ENCODE measurements at places on chromosomes 6 and 20.
A peak's percentile ranks its signal among the peaks of the same experiment; 100 is the strongest.

DNA sequence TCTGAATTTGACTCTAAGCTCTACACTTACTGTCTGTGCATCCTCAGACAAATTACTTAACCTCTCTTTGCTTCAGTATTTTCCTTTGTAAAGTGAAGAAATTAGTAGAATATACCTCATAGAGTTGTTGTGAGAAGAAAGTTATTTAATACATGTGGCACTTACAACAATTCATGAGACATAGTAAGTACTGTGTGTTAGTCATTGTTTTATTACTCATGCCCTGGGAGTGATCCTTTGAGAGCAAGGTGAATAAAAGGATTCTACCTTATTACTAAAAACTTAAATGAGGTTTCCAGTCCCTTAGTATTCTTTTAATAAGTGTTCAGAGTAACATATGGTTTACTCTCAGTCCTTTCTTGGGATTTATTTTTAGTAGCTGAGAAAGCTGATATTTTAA, 233.6 kb upstream of the MAP3K7 start:
- no peak for DNase-seq

DNA sequence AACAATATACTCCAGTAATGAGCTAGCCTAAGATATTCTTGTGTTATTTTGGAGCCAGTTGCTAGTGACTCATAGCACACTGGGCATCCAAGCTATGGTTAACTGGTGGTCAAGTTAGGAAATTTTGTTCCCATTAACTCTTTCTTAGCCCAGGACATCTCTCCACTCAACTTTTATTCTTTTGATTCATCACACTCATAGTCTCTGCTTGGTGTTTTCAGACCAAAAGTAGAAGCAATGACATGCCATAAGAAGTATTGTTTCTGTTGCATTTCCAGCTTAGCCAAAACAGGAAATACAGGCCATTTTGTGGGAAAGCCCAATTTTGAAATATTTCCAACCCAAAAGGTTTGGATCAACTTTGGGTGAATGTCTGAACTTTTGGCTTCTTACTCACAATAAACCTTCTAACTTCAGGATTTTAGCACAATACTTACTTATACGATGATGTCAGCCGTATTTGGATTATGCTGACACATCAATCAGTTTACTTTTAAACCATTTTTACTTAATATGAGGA, 31.6 kb upstream of the CCN2 start:
- no peak for DNase-seq

- DNase-seq: no peak
Measured at GRCh38 chr6:72321788-72322187, 300.1 kb upstream of the KCNQ5 start.

GRCh38 chr6:134835993-134836392, 113.9 kb downstream of the ALDH8A1 start:
- DNase-seq: no peak

DNA sequence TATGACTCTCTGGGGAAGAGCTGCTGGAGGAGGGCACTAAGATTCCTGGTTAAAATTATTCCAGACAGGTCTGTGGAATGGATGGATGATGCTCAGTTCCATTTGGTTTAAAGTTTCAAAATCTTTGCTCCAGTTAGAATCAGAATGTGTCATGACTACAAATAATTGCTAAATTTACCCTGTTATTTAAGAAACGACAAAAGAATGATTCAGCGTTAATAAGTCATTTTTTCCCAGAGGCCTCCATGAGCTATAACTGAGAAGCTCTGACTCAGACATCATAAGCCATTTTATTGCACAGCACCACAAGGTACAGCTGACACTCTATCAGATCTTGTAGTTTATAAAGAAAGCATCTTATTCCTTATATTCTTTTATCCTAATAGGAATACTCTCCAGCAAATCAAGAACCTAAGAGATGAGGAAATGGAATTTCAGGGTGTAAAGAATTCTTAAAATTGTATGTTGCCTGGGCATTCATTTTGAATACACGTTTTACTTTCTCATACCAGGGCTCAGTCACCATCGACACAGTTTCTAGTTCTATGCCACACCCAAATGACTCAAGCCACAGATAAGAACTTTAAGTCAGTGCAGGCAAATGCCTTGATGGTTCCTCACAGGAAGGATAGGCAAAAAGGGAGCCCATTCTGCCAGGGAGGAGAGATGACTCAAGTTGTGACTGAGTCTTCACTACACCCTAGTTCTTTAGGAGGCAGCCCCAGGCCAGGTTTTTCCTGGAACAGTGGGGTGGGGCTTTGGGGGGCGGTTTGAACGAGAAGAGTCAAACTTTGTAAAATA, 636.0 kb downstream of the MMUT start:
- no peak for DNase-seq

GRCh38 chr20:33211817-33212424, 5.2 kb upstream of the BPIFA3 start:
- DNase-seq: peak; percentile 11

- no peak for DNase-seq
Measured at GRCh38 chr6:81749707-81750106, 2.8 kb downstream of the TENT5A start.

GRCh38 chr20:17795501-17796071, 95.8 kb downstream of the BANF2 start:
- no peak for DNase-seq

- no peak for DNase-seq
Measured at GRCh38 chr6:30231067-30231466, 17.9 kb upstream of the TRIM26 start.

DNA sequence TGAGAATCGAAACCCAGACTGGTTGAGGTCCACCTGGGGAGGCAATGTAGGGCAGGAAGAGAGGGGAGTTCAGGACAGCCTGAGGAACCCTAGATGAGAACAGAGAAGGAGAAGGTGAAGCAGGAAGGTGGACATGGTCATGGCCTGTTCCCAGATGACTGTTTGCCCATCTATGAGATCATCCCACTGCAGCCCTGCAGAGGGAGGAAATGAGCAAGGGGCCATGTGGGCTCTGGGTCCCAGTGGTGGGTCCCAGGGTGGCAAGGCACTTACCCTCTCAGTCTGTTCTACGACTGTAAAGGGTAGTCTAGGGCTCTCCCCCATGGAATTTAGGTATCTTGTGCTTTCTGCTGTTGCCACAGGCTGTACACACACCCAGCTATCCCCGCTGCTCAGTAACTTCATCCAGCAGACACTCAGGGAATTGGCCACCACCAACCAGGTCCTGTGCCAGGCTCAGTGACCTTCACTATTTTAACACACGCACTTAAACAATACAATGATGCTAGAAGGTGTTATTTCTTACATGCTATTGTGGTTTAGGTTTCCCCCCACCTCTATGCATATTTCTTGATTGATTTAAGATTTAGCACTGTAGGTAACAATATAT, 89.8 kb downstream of the TOX2 start:
- DNase-seq: no peak

DNA sequence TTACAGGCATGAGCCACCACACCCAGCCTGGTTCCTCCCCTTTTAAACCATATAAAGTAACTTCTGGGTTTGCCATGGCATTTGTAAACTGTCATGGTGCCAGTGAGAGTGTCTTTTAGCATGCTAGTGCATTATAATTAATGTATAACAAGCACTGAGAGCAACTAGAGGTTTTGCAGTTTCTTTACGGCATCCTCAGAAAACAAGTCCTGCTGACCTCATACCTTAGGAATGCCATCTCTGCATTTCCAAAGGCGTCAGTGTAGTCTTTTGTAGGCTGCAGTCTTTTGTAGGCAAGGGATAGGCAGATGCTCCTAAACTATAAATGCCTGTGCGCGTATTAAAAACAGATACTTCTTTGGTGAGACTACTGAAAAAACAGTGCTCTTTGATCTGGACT, 75.0 kb upstream of the EZR start:
- DNase-seq: no peak

GRCh38 chr6:146381486-146381885, 162.1 kb upstream of the RAB32 start:
- DNase-seq: no peak

GRCh38 chr6:109626311-109626710, 64.7 kb downstream of the AK9 start:
- no peak for DNase-seq

DNA sequence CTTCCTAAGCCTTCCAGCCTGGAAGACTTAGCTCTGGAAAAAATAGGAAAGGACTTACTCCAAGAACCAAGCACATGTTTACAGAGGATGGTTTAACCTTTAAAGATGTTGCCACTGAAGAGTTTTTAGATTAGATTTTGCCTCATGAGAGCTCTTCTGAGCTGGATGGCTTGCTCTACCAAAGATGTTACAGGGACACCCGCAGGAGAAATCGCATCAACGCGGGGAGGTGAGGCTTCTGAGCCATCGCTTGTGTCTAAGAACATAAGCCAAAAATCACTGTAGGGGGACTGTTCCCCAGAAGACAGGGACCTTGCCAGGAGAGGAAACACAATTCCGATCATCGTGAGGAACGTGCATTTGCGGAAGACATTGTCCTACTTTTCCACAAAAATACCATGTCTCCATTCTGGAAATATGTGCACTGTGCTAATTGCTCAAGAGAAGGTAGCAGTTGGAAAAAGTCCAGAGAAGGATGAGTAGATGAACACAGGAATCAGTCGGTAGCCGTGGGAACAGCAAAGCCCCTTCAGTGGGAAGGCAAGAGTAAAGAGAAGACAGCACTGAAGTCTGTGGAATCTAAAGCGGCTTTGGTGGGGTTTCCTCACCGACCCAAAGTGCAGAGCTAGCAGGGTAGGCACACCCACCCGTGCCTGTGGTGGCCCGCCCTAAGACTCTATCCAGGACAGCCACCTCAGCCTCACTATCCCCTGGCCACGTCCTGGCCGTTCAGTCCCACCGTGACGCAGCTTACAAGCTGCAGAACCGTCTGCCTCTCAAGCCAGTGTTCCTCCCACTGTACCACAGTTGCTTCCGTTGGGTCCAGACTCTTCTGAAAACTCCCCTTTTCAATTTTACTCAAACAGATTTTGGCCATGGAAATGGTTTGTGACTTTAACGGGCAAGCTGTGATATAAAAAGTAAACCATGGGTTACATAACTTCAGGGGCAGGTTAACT, 334.8 kb downstream of the NRN1 start:
- no peak for DNase-seq

GRCh38 chr6:106165885-106166485, 79.8 kb downstream of the PRDM1 start:
- DNase-seq: no peak

DNA sequence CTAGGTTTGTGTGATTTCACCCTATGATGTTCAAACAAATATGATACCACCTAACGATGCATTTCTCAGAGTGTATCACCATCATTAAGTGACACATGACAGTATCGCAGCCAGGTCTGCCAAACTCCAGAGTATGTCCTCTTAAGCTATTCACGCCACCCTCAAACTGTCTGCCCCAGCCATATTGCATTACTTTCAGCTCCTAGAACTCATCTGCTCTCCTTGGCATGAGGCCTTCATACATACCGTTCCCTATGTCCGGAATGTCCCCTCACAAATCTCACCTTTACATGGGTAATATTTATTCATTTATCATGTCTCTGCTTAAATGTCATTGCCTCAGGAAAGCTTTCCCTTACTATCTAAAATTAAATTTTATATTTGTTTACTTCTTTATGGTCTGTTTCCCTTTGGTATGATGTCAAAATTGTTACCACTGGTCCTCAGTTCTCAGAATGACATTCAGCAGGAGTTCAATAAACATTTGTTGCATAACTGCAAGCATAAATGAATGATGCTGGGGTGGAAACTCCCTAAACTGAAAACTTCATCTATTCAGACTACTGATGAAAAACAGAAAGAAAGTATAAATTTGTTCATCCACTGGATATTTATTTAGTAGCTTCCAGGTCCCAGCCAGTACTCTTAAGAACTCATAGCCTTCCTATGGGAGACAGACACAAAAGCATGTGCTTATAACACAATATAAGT, 3.2 kb downstream of the SESN1 start:
- DNase-seq: no peak

DNA sequence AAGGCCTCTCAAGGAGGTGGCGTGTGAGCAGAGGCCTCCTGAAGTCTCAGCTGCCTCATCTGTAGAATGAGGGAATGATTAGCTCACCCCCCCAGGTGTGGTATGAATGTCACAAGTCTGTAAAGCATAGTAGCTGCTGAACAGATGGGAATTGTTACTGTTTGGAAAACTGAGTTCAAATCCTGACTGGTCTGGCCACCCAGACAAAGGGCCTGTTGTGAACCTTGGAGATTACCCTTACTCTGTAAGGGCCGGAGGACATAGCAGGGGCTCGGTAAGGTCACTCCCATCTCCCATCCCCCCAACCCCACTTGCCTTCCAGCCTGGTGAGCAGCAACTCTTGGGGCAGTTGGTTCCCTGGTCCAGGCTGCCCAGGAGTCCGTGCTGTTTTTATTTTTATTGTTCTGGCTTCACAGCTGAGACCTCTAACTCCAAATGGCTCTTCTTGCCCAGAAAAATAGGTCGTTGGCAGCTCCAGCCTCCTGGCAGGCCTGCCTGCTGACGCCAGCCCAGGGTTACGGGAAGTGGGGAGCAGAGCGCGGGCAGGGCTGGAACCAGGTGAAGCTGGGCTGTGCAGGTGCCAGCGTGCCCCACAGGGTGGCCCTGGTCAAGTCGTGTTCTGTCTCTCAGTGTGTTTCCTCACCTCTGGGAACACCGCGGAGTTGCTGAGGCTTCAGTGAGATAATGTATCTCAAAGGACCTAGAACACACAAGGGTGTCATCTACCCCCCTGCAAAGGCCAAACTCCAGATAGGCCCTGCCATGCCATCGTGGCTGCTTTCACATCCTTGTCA, 4.5 kb upstream of the SIRPA start:
- DNase-seq: no peak

DNA sequence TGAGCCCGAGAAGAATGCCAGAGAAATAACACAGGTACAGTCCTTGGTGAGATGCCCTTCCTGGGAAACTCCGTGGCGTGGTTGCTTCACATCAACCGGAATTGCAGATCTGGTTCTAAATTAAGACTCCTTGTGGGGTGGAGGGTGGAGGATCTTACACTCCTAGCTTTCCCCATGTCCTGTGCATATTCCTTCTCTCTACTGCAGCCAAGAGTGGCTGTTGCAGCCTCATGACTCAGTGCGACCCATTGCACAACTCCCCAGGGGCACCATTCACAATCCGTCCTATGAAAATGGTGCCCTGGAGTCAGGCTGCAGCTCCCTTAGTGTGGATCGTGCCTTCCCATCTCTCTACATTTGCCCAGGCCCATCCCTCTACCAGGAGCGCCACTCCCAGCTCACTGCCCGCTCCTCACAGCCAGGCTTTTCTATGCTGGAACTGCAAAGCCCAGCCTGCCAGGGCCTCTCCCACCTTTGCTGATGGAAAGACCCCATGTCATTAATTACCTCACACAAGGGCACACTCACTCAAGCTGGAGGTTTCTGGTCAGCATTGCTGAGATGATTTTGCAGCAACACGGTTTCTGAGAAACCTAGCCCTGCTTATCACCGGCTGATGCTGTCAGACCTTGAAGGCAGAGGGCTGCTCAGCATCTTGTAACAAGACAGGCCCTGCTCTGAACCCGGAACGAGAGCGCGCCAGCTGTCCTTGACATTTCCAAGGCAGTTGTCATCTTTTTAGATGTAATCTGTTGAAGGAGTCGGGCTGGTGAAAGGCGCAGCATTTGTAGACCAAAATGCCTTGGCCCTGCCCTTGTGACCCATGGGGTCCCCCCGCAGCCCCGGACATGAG, 39.7 kb downstream of the SIRPA start:
- DNase-seq: no peak

- DNase-seq: peak; percentile 87
Measured at GRCh38 chr6:37516076-37516919, 16.6 kb upstream of the CCDC167 start.

Measured in activated CD4-positive, alpha-beta T cell treated with anti-CD3 and anti-CD28 coated beads, Interleukin-2, amount 50 U/mL, for 1 hour (primary cell).